ENCODE measurements at places on chromosomes 7 and 10.

DNA sequence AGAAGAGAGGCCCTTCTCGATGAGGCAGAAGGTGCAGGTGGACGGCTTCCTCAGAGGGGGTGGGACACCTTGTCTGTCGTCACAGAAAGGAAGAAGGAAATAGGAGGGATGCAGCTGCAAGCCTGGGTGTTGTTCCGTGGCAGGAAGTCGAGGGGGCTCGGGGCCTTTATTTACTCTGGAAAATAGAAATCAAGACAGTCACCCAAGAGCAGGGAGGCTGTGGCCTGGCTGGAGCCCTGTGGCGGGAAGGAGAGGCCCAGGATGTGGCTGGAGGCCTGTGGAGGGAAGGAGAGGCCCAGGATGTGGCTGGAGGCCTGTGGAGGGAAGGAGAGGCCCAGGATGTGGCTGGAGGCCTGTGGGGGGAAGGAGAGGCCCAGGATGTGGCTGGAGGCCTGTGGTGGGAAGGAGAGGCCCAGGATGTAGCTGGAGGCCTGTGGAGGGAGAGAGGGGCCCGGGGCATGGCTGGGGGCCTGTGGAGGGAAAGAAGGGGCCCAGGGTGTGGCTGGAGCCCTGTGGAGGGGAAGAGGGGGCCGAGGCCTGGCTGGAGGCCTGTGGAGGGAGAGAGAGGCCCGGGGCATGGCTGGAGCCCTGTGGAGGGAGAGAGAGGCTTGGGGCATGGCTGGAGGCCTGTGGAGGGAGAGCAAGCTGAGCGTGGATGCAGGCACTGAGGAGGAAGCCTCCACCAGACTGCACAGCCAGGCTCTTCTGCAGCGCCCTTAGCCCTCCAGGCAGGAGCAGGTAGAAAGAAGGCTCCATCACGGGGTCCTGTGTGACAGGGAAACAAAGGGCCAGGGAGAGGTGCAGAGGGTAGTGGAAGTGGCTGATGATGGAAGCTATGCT is 97.3 kb upstream of the SFMBT2 start:
- DNase-seq: no peak

DNA sequence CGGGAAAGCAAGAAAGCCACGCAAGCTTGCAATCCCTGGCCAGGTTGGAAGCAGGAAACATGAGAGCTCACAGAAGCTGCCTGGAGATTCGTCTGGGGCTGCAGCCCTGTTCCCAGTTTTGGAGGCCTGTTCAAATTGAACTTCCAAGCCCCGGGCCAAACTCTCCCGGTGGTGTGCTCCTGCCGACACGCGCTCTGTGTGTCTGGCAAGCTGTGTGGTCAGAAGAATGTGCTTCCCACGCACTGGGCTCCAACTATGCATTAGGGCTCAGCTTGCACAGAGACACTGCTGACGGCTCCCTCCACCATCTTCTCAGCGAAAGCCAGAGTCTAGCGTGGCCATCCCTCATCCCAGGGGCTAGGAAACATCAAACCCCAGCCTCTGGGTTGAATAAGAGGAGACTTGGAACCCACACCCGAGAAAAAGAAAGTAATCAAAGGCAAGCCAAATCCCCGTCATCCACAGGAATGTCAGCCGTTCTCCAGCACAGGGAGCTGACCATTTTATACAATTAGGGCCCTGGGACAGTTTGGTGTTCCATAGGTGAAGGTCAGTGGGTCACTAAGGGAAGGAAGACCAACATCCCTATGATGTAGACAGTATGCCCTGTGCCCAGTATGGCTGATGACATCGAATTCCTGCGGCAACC is 107.2 kb downstream of the FGFR2 start:
- no peak for DNase-seq

- no peak for DNase-seq
Observed at GRCh38 chr7:25982684-25983083, 169.3 kb upstream of the NFE2L3 start.

GRCh38 chr10:69884024-69884367 is 82.3 kb downstream of the COL13A1 start:
- DNase-seq: no peak

- DNase-seq: no peak
Observed at GRCh38 chr10:69069090-69070042, 18.5 kb upstream of the SRGN start.

GRCh38 chr7:89623018-89623672 is 531.1 kb upstream of the STEAP1 start:
- no peak for DNase-seq

- DNase-seq: no peak
Observed at GRCh38 chr7:157150882-157151281, 12.2 kb downstream of the UBE3C start.

DNA sequence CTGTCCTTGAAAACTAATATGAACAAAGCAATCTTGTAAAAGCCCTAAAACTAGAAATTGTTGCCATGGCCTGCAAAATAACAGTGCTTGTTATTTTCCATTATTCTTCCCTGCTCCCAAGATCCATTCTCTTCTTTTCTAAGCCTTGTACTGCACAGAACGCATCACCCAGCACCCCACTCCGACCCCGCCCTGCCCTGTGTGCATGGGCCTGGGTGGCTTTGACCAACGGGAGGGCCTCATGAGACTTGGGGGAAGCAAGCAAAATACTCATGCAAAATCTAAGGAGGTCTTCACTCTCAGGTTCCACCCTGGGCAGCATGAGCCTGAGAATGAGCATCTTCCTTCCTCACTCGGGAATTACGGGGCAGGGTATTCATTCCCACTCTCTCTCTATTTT is 32.4 kb downstream of the NPY start:
- DNase-seq: no peak

DNA sequence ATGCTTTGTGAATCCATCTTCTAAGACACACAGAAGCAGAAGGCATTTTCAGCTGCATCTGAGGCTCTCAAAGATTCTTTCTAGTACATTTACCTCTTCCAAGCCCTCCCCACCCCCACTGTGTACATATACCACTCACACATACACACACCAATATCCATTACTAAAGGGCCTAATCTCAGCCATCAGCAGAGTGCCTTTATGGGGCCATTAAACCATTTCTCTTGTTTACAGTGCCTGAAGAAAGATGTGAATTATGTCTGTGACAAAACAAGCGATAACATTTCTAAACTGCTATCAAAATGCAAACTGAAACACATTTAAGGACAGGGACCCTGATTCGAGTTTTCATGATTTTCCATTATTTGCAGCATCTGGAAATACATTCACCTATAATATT is 40.0 kb downstream of the ETV1 start:
- DNase-seq: no peak

- no peak for DNase-seq
Observed at GRCh38 chr7:90298145-90299038, 22.7 kb downstream of the FAM237B start.

GRCh38 chr7:106071999-106072714 is 40.0 kb downstream of the SYPL1 start:
- no peak for DNase-seq

DNA sequence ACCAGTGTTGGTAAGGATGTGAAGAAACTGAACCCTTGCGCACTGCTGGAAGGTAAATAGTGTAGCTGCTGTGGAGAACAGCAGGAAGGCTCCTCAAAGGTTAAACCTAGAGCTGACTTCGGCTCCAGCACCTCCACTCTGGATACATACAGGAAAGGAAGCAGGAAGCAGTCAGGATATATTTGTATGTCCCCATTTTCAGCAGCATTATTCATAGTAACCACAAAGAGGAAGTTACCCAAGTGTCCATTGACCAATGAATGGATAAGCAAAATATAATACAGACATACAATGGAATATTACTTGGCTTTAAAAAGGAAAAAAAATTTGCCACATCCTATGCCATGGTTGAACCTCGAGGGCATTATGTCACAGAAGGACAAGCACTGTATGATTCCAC is 15.0 kb downstream of the RET start:
- DNase-seq: no peak

GRCh38 chr10:124049484-124049883 is 43.9 kb downstream of the CHST15 start:
- DNase-seq: no peak

- no peak for DNase-seq
Observed at GRCh38 chr10:88528806-88529570, 54.1 kb downstream of the RNLS start.

DNA sequence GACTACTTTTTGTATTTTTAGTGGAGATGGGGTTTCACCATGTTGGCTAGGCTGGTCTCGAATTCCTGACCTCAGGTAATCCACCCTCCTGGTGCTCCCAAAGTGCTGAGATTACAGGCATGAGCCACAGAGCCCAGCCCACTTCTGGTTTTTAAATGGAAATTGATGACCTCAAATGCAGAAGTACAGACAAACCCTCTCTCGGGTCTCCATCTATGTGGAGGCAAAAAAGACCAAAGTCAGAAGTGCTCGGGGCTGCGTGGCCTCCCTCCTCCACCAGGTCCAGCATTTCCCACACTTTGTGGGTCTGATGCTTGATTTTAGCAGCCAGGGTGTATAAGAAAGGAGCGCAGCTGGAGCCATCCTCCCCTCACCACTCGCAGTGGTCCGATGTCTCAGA is 187.3 kb upstream of the AUTS2 start:
- no peak for DNase-seq

DNA sequence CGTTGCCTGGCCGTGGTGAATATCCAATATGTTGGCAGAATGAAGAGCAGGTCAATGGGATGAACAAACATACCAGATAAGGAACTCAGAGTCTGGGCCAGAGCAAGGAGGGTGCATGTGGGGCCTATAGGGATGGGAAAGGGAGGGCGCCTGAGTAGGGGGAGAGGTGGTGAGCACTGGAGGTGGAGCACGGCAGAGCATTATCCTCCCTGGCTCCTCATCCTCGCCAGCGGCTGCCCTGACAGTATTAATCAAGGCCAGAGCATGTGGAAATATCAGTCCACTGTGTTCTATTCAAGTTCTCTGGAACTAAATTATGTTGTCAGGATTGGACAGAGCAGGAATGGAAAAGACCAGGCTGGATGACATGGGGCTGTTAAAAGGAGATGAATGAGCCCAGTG is 254.8 kb upstream of the ZMIZ1 start:
- DNase-seq: no peak

GRCh38 chr10:36191009-36191408 is 548.9 kb upstream of the FZD8 start:
- no peak for DNase-seq

DNA sequence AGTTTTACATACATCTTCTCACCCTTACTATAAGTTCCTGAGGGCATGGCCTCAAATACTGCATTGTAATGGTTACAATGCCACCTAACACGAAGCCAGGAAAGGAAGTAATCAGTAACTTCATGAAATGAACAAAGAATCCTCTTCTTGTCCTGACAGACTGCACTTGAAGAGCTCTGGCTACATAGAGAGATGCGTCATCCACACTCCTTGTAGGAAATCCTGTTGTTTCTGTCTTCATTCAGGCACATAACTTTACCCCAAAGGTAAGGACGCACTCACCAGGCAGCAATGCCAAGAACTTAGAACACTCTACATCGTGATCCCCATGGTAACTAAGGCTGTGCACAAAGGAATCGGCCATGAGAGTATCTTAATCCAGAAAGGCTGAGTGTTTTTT is 80.3 kb upstream of the ARID5B start:
- DNase-seq: no peak

DNA sequence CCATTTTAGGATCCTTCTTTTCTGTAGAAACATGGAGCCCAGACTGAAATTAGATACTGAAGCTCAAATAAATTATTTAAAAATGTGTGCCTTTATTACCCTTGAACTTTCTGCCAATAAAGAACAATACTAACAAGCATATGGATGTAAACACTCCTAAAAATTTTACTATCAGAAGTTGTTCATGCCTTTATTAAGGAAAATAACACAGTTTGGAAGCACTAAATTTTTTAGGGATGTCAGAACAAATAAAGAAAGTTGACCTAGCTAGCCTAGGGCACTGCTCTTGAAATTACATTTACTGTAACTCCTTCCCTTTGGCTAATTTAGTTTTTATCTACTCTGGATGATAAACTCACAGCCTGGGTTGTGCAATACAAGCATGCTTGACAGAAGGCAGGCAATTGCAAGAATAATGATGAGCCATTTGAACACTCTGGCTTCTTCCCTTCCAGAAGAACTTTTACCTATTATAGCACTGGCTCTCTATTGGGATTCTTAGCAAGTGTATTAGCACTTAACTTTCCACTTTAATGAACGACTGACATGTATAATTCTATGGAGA is 351.7 kb upstream of the C7orf33 start:
- no peak for DNase-seq

DNA sequence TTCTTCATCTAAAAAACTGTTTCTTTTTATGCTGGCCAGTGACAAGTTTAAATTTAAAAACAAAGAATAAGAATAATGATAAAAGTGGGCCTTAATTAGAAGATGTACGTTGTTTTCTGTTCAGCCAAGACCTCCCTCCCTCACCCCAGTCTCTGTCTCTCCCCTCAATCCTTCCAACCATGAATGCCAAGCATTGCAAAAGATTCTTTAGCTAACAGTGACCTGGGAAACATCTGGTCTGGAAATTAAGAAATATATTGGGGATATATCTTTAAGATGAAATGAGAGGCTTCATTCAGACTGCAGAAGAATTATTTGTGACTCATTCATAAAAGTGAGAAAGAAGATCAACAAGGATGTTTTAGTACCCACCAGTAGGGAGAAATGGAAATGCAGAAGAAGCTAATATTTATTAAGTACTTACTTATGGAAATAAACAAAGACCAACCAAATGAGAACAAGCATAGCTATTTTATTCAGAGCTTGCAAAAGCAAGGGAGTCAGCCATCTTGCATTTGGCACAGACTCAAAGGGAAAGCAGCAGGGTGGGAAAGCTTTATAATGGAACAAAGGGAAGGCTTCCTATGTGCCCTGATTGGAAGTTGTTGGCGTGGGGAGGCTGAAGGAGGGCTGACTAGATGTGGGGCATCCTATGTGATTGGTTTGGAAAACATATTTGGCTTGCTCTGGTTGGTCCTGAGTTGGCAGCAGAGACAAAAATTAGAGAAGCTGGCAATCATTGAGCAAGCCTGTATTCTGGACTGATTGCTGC is 595.4 kb upstream of the GHITM start:
- no peak for DNase-seq

GRCh38 chr7:3488829-3489228 is 187.8 kb downstream of the SDK1 start:
- DNase-seq: no peak

GRCh38 chr7:124781418-124781817 is 15.8 kb upstream of the GPR37 start:
- no peak for DNase-seq

DNA sequence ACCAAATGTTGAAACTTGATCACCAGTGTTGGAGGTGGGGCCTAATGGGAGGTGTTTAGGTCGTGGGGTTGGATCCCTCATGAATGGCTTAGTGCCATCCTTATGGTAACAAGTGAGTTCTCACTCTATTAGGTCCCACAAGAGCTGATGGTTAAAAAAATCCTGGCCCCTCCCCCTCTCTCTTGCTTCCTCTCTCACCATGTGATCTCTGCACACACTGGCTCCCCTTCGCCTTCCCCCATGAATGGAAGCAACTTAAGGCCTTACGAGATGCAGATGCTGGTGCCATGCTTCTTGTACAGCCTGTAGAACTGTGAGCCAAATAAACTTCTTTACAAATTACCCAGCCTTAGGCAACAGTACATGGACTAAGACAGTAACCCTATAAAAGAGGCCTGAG is 62.7 kb downstream of the PPP1R3C start:
- no peak for DNase-seq

DNA sequence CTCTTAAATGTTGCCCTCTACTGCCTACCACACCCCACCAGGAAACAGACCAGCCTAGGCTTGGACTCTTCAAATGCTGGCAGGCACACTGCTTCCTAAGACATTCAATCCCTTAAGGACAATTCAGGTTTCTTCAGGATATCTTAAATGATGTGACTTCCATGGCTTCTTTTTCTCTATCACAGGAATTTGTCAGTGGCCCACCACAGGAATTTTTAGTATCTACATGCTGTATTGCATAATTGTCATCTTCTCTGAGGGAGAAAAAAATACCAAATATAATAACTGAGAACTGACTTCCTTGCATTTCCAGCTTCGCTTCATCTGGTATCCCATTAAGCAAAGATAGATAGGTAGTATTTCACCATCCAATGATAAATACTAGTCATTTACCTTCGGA is 129.3 kb downstream of the WNT2 start:
- no peak for DNase-seq
